ENCODE measurements at places on chromosomes 12 and 14. TPM values are rescaled to one million over a fixed set of nuclear protein-coding genes. Genes with fewer than 3 reads are reported as not detected.

RAB15 gene
- total RNA-seq, result 0.83 TPM

SLC25A47 gene
- total RNA-seq, result not detected

SMIM41 gene
- total RNA-seq, result 0.75 TPM

GMFB gene
- 35.9 TPM for total RNA-seq

ANO4 gene
- total RNA-seq, result not detected

CCDC198 gene
- total RNA-seq, result not detected

SLCO1A2 gene
- total RNA-seq, result not detected

KLRB1 gene
- total RNA-seq, result not detected

TSHR gene
- total RNA-seq, result not detected

SOAT2 gene
- total RNA-seq, result not detected

RERG gene
- total RNA-seq, result not detected

TAS2R43 gene
- 0.90 TPM for total RNA-seq

P2RX2 gene
- not detected for total RNA-seq

ETV6 gene
- total RNA-seq, result 0.54 TPM

TMEM253 gene
- not detected for total RNA-seq

ACRBP gene
- total RNA-seq, result 2.2 TPM

AKAP3 gene
- 0.69 TPM for total RNA-seq

DIO2 gene
- not detected for total RNA-seq

LMNTD1 gene
- not detected for total RNA-seq

DACT1 gene
- total RNA-seq, result 0.11 TPM

MYF5 gene
- not detected for total RNA-seq

ACTR6 gene
- 13.9 TPM for total RNA-seq

EPS8 gene
- 0.04 TPM for total RNA-seq

LMO3 gene
- not detected for total RNA-seq

CLEC9A gene
- total RNA-seq, result not detected

OTX2 gene
- total RNA-seq, result not detected

MUCL1 gene
- total RNA-seq, result not detected

TMTC1 gene
- not detected for total RNA-seq

MYH6 gene
- not detected for total RNA-seq

DBX2 gene
- not detected for total RNA-seq

VPS33A gene
- 20.3 TPM for total RNA-seq

ADAMTS20 gene
- total RNA-seq, result not detected

EML1 gene
- not detected for total RNA-seq

ITGA7 gene
- total RNA-seq, result 2.6 TPM

RGS6 gene
- total RNA-seq, result 9.4 TPM

AGAP2 gene
- 12.0 TPM for total RNA-seq

TAC3 gene
- not detected for total RNA-seq

KLRC4 gene
- total RNA-seq, result not detected

HVCN1 gene
- total RNA-seq, result 11.5 TPM

TPH2 gene
- not detected for total RNA-seq

DTX1 gene
- total RNA-seq, result 481 TPM

FAM222A gene
- total RNA-seq, result 0.94 TPM

Data from Karpas-422 (cell line).